Effector CD4-positive, alpha-beta T cell (primary cell): ENCODE measurements at places on chromosomes 16 and 17.
A peak's percentile ranks its signal among the peaks of the same experiment; 100 is the strongest.

DNA sequence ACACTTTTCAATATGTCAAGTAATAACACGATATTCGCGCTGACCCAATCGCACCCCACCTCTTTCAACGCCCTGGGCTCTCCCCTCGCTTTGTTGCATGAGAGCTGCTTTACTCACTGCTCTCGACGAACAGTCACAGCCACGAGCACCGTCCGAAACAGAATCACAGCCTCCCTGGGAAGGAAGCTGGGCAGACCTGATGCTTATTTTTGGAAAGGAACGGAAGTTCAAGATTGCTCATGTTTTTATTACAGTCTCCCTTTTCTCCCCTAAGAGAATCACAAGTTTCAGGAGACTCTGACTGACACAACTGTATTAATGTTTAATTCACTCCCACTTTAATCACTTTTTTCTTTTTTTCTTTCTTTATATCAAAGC is 67.8 kb downstream of the ANKRD11 start:
- DNase-seq = no peak

- no peak for DNase-seq
Observed at GRCh38 chr17:60792250-60792898, 114.7 kb downstream of the BCAS3 start.

GRCh38 chr16:58000706-58001676 is at the start of gene USB1:
Gene USB1, plus strand, starts transcription at chr16:58001407. Its CDS starts 77 bp downstream, at chr16:58001484.
- peak; percentile 75 for DNase-seq

DNA sequence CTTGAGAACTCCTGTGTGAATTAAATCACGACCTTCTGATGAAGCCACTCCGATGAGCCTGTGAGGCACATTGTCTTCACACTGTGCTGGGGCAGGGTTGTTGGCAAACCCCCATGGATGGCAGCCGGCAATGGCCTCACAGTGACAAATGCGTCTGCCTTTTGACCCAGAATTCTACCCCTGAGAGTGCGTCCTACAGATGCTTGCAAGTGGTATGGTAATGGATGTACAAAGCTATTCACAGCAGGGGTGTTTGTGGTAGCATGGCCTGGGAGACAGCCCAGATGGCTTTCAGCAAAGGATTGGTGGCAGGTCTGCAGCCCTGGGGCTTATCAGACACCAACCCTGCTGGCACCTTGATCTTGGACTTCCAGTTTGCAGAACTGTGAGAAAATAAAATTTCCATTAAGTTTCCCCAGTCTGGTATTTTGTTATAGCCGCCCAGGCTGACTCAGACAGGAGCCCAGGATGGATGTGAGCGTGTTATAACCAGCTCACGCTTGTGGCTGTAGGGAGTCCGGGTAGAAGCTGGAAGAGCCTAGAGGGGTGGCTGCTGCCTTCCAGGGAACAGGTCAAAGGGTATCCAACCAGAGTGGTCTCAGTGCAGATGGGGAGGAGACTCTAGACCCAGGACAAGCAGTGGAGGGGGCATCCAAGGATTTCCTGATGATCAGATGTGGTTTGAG is 10.1 kb downstream of the AFMID start:
- DNase-seq = no peak
